ENCODE measurements at places on chromosomes 2 and 18. TPM values are rescaled to one million over a fixed set of nuclear protein-coding genes. Genes with fewer than 3 reads are reported as not detected.

The CCBE1 gene
- 1.6 TPM for total RNA-seq

The AKAIN1 gene
- total RNA-seq: not detected

The LMAN2L gene
- total RNA-seq: 9.1 TPM

GRCh38 chr2:152260939-152261338 is 74.0 kb upstream of the FMNL2 start:
- DNase-seq: no peak

Measured in thoracic aorta (tissue), 2 donors.